ENCODE measurements at places on chromosomes 16 and 17.

- no peak for DNase-seq
Observed at GRCh38 chr17:36850790-36851189, 86.5 kb upstream of the LHX1 start.

DNA sequence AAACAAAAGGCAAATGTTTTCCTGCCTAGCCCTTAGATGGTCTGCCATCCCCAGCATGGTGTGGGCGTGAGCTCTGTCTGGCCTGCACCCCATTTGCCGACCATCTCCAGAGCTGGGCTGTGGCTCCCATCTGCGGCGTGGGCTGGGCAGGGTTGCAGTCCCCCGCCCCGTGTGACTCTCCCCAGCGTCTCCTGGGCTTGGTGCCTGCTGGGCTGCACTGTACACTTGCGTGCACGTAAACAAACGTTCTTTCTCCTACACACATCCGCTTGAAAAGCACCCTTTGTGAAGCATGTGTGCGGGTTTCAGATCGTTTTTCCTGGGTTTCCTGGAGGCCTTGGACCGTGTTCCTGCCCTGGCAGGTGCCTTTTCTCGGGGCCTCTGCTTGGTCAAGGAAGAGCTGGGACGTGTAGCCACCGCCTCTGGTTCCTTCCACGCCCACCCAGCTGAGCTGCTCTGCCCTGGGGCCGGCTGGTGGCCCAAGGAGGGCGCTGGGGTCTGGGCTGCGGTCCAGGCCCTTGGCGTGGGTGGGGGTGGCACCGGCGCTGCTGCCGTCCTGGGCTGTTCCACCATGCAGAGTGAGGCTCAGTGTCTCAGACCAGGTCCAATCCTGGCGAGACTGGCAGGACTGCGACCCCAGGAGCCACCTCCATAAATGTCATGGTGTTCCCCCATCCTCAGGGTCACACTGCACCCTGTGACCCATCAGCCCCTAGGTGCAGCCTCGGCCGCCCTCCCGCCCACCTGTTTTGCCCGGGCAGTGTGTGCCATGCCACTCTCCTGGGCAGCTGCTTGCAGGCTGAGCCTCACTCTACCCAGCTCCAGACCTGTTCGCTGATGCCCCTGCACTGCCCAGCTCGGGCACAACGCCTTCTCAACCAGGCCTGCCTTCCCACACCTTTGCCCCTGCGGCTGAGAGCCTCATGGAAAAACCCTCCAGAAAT lies 9.9 kb upstream of the BAIAP3 start:
- no peak for DNase-seq

DNA sequence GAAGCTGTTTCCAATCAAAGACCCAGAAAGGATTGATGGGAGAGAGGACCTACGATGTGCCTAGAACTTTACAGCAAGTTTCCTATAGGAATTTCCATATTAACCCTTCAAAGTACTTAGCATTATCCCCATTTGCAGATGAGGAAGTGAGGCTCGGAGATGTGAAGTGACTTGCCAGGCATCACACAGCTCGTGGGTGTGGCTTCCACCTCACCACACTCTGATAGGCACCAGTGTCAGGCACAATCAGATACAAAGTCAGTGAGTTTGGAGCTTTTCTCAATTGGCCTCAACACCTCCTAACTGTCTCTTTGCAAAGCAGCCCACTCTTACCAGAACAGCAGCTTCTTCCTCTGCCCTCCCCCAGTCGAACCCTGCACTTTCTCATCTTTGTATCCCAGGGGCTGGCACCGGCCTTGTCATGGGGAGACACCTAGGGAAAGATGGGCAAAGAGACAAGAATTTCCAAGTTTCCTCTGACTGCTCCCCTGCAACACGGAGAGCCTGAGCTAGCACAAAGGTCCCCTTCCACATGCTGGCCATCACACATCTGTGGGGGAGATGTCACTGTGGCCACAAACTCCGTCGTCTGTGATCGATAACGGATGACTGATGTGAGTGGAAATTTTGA lies 37.4 kb upstream of the CCL1 start:
- no peak for DNase-seq

DNA sequence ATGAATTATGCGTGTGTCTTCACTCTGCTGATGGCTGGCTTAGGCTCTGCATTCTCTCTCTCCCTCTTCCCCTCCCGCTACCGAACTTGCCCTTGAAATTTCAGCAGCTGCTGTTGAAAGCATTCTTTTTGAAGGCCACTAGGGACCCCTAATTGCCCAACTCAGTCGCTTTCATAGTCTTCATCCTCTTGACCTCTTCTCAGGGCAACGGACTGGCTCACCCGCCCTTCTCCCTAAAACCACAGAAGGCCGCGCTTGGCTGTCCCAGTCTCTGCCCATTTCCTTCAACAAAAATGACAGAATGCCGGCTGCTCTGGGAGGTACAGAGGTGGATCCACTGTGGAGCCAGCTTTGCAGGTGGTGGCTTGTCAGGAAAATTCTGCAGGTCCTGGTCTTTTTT lies 21.0 kb upstream of the FMNL1 start:
- no peak for DNase-seq

- DNase-seq: no peak
Observed at GRCh38 chr17:4249452-4250029, 14.2 kb downstream of the ANKFY1 start.

DNA sequence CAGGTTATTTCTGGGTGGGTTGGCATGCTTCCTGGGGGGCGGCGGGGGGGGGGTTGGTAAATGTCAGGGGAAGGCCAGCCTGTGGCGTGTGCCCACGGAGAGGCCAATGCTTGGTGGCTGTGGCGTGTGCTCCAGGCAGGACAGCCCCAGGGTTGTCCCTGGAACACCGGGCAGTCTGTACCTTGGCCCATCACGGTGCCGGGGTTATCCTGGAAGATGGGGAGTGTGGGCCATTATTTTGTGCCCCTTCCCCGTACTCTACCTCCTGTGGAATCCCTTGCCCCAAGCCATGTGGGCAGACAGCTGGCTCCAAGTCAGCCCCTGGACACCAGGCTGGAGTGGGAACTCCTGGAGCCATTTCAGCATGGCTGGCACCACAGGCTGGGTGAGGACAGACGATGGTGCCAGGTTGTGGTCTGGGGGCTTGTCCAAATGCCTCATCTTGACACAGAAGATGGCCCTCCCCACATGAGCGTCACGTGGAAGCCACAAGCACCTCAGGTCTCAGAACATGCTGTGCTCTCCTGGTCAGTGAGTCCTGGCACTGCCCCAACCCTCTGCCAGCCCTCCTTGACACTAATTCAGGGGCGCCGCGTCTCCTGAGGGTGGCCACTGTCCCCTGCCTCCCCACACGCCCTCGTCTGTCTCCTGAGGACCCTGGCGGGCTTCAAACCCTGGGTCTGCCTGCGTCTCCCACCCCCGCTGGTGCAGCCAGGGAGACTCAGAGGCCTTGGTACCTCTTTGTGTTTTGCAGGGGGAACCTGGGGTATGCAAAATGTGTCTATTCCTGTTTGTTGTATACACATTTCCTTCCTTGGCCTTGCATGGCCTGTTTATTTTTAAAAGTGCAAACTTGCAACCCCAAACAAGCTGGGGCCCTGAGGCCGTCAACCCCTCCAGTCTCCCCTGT lies 4.3 kb downstream of the SLC16A3 start:
- no peak for DNase-seq

DNA sequence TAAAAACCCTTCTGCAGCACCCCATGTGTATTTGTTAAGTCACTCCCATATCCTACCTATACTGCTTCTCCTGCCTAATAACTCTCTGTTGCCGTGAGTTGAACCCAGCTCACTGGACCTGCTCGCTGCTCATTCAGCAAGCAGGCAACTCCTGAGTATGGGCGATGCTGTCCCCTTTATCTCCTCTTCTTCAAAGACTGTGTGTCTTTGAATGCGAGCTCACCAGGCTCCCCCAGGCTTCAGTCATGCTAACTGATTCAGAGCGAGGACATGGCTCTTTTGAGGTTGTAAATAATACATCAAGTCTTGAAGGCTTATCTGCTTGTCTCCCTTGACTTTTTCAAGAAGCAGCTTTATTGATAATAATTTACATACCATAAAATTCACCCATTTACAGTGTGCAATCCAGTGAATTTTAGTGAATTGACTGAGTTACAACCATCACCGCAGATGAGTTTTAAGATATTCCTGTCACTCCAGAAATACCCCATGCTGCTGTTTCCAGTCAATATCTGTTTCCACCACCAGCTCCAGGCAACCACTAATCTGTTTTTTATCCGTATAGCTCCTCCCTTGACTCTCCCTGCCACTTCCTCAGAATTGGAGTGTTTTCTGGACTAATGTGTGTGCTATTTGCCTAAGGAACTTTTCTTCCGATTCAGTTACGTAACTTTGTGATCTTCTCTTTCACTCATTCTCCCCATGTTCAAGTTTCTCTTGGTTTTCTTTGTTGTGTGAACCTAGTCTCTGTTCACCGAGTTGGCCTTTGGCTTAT lies 132.2 kb downstream of the SPECC1 start:
- no peak for DNase-seq

GRCh38 chr17:32861981-32862380 lies 14.9 kb downstream of the MYO1D start:
- DNase-seq: no peak

DNA sequence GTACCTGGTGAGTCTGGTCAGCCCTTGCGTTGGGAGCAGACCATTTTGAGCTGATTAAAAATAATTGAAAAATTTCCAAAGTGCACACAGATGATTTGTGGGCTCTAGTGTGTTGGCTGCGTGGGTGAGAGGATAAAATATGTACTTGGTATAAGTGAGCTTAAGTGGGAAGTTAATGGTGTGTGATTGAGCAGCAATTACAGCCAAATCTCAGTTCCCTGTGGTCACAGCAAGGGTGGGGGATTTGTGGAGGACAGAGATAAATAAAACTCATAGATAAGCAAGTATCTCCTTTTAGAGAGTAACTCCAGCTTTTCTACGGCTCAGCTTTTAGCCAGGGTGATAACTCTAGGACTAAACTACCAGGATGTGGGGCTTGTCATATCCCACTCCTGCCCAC lies 390.4 kb downstream of the UTP18 start:
- DNase-seq: no peak

DNA sequence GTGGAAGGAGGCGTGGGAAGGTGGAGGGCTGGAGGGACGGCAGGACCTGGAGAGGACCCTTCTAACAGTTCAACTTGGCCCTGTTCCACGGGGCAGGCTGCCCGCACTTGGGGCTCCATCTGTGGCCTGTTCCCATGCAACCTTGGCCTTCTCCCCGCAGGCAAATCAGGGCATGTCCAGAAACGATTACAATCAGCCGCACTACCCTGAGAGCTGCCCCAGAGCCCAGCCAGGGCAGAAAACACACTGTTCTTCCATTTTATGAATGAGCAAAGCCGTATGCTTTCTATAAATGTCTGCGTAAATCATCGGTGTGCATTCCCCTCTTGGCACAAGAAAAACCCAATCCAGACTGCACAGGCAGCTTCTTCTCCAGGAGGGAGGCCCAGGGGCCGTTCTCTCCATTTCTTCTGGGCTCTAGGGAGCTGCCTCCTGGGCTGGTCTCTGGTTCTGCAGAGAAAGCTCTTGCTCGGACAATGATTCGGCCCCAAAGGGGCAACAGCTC lies 228.7 kb downstream of the SOX9 start:
- DNase-seq: no peak

- no peak for DNase-seq
Observed at GRCh38 chr16:66851166-66851964, 7.2 kb downstream of the CA7 start.

- no peak for DNase-seq
Observed at GRCh38 chr17:62933501-62934385, 32.3 kb upstream of the TANC2 start.

- DNase-seq: no peak
Observed at GRCh38 chr16:11257131-11257938, 1.3 kb upstream of the SOCS1 start.

DNA sequence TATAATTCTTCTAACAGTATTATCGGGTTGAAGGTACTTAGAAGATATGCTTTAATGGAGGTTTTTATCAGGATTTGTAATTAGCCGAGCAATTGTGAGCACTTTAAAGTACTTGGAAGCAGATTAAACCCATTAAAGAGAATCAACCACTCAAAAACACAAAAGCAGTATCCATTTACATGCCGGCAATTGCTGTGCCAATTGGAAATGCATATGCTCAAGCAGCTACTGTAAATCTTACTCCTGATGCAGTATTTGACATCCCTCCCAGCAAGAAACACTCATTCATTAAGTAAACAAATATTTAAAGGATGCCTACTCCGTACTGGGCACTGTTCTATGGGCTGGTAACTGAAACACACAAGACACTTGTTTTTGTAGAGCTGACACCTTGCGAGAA lies 11.4 kb upstream of the CCL1 start:
- no peak for DNase-seq

DNA sequence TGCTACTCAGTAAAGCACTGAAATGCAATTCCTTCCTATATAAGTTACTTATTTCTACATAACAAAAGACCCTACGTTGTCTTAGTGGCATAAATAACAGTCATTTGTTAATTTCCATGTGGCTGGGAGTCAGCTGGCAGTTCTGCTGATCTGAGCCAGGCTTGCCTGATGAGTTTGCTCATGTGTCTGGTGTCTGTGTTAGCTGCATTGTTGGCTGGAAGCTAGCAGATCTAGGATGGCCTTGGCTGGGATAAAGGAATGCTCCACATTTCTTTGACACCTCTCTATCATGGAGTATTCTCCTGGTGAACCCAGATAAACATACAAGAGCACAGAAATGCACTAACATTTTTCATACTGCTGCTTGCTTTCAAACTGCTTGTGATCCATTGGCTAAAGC lies 264.4 kb upstream of the MON1B start:
- DNase-seq: no peak
